Left kidney (tissue), 8 donors: ENCODE measurements at places on chromosomes 6 and 20. TPM values are rescaled to one million over a fixed set of nuclear protein-coding genes. Genes with fewer than 3 reads are reported as not detected.

The RAD21L1 gene
- not detected for polyA plus RNA-seq

GRCh38 chr6:50709366-50709734, 4.0 kb upstream of the TFAP2D start:
- no peak for DNase-seq

- no peak for DNase-seq
Measured at GRCh38 chr20:58109126-58109880, 119.2 kb downstream of the ANKRD60 start.

- no peak for DNase-seq
Measured at GRCh38 chr20:58884966-58885365, 32.5 kb downstream of the GNAS start.

The MATN4 gene
- 0.25 TPM for polyA plus RNA-seq

DNA sequence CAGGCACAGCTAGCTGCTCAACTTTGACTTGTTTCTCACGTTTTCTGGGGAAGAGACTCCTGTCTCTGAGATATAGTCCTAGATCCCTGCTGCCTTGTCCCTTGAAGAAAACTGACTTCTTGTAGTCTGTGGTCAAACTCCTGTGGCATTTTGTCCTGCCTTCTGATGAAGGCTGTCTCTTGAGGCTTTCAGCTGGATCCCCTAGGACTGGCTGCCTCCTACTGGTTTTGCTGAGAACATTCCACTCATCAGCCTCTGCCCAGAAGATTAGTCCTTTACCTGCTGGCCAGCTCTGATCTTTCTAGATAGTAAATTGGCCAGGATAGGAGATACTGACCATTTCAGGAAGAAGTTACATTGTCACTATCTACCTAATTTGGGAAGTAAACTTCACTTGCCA, 71.9 kb upstream of the CNR1 start:
- peak; percentile 5 for DNase-seq

The PGC gene
- not detected for polyA plus RNA-seq

The MTCH1 gene
- polyA plus RNA-seq, result 149 TPM

DNA sequence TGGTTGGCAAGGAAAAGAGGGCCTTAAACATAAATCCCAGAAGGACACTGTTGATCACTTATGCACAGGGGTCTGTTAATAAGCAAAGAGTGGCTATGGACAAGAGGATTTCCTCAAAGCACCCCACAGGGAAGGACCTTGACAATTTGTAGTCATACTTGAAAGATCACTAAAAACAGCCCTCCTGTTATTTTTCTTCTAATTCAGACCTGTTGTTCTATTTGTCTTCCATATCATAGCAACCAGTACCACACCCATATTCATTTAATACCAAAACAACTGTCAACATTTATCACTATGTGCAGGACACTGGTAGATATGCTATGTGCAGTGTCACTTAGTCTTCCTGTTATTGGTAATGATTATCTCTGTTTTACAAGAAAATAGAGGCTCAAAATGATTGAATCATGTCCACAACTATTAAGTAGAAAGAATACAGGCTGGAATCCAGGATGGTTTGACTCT, 3.2 kb upstream of the DYNLRB1 start:
- no peak for DNase-seq

The TTK gene
- polyA plus RNA-seq, result 33.2 TPM

GRCh38 chr20:38979842-38980241, 17.7 kb downstream of the DHX35 start:
- no peak for DNase-seq

The CHRNA4 gene
- polyA plus RNA-seq, result 13.3 TPM

The EYS gene
- 0.96 TPM for polyA plus RNA-seq

DNA sequence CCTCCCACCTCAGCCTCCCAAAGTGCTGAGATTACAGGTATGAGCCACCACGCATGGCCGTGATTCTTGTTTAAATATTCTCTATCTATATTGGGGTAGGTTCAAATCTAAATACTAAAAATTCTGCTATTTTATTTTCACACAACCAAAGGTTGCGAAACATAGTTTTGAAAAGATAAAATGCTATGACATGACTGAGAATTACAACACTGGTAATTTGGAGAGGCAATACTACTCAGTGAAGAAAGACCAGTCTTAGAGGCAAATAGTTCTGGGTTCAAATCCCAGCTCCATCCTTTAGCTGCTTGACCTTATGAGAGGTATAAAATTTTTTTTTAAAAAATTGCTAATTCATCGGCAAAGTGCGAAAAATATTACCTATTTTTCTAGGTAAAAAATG, 137.0 kb upstream of the PREP start:
- no peak for DNase-seq

The TSPO2 gene
- polyA plus RNA-seq, result 0.76 TPM

The ABT1 gene
- polyA plus RNA-seq, result 12.7 TPM

- DNase-seq, result no peak
Measured at GRCh38 chr6:69238067-69238466, 558.7 kb downstream of the LMBRD1 start.

GRCh38 chr6:49826743-49827406, 39.5 kb downstream of the CRISP1 start:
- DNase-seq, result no peak

GRCh38 chr6:99349171-99350141, at the start of gene FAXC:
TSS of gene FAXC (minus strand) at chr6:99349674. CDS start at chr6:99349372, 302 bp downstream.
- DNase-seq, result no peak

The MROH8 gene
- polyA plus RNA-seq, result 9.2 TPM

GRCh38 chr6:118744261-118744941, 93.0 kb upstream of the CEP85L start:
- DNase-seq, result no peak

- no peak for DNase-seq
Measured at GRCh38 chr6:116328528-116328903, 42.2 kb upstream of the DSE start.

DNA sequence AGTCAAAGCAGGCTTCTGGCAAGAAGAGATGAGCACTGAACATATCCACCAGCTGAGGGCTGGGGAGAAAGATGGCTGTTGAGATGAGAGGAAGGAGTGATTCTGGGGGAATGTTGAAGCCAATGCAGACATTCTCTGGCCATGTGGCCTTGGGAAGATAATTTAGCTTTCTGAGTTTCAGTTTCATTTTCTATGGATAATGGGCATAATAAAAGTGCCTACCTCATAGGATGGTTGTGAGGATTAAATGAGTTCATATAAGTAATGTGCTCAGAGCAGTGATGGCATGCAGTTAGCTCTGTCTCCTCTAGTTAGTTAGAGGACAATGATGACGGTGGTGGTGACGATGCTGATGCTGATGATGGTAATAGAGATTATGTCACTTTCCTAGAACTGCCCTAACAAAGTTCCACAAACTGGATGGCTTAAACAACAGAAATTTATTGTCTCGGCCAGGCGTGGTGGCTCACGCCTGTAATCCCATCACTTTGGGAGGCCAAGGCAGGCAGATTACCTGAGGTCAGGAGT, 18.5 kb upstream of the KCNK5 start:
- no peak for DNase-seq

GRCh38 chr20:8421981-8422380, 289.9 kb downstream of the PLCB1 start:
- DNase-seq, result no peak

DNA sequence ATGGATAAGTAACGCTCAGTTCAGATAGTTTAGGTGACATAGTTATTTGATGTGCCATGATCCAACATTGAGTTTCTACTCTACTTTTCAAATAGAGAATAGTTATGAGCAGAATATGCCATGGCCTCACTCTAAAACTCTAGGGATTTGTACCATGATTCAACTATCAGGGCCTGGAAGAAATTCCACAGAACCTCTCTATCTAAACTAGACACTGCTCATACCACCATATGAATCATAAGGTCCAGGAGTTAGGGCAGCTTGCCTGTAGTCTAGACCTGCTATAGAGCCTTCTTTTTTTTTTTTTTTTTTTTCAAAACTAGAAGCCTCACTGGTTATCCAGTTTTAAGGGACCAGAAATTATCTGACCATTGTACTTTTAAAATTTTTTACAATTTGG, 571.8 kb upstream of the IMPG1 start:
- no peak for DNase-seq

- DNase-seq, result no peak
Measured at GRCh38 chr20:57660181-57660921, 40.1 kb upstream of the ZBP1 start.

The COX4I2 gene
- 0.75 TPM for polyA plus RNA-seq

DNA sequence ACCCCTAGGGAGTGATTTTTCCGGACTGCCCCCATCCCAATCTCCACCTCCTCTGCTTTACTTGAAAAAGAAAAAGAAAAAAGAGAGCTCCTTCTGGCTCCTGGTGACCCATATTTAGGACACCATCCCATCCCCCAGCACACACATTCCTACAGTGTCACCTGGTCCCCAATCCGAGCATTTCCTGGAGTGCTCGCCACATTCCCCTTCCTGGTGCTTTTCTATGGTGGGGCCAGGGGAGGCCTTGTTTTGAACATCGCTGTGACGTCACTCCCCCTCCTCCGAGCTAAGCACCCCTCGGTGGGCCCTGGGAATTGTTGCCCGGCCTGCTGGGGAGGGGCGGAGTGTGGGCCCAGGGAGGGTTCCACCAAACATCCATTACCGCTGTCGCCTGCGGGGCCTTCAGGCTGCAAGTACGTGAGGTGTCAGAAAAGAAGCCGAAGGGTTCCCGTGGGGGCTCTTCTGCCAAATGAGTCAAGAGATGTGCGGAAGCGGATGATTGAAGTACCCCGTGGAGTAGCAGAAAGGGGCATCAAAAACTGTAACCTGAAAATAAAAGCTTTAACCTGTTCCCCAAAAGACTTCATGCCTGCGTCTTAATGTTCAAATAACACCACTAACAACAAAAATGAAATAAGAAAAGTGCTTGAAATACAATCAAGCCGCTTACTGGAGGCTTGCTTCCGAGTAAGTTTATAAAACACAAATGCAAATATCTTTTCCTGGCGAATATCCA, 2.8 kb upstream of the FOXC1 start:
- no peak for DNase-seq

DNA sequence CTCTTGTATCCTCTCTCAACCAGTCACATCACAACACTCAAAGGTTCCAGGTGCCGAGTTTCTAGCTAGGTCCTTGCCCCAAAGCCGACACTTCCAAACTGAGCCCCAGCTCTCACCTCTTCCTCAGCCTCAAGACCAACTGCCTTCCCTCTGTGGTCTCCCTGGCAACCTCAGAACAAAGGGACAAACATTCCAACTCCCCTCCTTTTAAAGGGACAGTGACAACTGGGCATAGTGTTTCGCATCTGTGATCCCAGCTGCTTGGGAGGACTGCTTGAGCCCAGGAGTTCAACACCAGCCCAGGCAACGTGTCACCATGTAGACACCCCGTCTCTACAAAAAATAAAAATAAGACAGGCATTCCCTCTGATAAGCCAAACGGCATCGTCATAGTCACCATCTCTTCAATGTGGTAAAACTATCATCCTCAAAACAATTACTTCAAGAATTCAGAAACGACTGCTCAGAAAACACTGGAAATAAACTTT, 11.3 kb downstream of the DIDO1 start:
- peak; percentile 55 for DNase-seq

DNA sequence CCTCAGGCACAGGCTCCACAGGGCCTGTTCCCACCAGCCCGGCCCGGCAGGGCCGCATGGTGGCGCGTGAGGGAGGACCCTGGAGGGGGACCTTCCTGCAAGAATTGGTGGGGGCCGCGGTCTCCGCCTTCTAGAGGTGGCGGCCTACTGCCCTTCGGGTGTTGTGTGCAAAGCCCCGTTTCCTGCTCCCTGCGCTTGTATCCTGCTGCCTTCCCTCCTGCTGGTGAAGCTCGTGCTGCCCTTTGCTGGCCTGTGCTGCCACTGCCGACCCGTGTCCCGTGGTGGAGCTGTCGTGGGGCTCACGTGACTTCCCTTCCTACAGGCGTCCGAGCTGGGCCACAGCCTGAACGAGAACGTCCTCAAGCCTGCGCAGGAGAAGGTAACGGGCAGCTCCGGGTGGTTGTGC, 8.4 kb upstream of the COL20A1 start:
- no peak for DNase-seq

DNA sequence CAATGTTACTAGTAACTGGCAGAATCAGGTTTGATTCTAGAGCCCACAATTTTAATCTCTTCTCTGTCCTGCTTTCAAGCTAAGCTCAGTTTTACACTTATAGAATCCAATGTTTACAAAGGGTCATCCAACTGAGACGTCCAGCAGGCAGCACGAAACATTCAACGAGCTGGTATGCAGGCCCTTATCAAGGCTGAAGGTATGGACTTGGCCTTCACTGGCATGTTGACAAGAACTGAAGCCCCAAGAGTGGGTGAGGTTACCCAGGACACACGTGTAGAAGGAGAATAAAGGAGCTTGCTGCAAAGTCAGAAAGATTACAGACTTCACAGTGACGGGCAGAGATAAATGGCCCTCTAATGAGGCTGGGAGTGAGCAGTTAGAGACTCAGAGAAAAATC, 187.4 kb downstream of the KIF16B start:
- no peak for DNase-seq

DNA sequence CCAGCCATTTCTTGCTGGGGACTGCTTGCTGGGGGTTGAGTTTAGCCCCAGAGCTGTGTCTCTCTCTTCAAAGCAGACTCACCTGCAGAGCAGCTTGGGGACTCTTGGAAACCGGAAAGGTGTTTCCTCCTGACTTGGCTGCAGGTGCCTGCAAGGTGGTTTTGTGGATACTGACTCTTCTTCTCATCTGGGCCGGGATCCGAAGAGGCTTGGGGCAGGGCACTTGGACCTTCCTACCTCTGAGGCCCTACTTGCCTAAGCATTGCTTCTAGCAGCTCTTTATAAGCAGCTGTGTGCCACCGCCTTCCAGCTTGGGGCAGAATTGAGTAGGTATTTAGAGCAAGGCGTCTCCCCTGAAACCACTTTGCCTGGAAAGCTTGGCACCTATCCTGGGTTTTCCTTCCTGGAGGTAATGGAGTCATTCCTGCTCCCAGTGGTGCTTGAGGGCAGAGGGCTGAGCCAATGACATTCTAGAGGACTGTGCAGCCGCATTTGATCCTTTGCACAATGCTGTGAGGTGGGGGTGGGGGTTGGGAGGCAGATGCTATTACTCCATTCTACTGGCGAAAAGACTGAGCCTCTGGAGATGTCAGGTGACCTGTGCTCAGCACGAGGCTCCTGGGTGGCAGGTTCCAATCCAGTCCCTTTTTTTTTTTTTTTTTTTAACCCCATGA, 3.4 kb upstream of the CTSZ start:
- DNase-seq, result no peak
